Fibroblast of skin of right biceps (primary cell): ENCODE measurements at places on chromosomes 6 and 20.
A peak's percentile ranks its signal among the peaks of the same experiment; 100 is the strongest.

DNA sequence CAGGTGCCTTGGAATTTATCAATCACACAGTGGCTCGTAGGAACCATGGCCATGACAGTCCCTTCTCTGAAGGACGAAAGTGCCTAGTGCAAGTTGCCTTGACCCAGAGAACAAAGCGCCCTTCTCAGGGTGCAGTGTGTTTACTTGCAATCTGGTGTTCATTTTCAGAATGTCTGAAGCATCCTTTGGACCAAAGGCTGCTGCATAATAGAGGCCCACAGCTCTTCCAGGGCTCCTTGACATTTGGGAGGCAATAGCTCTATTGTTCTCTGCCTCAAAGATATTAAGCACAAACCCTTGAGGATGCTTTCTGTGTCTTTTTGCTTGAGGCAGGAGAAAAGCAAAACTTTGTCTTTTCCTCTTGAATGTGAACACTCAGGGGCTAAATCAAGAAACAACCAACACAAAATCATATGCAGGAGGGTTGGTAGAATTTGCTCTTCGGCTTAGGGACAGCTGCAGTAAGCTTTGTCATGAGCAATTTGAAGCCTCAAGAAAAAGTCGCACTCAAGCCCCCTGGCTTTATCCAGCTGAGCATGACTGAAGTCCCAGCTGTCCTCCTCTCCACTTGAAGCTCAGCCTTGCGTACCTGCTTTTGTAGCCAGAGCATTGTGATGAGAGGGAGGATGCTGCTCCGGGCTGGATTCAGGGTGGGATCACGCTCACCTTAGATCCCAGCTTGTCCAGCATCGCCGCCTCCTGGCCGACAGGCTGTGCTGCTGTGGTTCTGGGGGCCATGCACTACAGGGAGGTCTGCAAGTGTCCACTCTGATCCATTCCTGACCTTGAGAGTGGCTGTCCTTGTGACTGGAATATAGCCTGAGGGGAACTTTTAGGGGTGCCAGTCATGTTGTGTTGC lies 495.4 kb downstream of the CDH26 start:
- peak; percentile 1 for DNase-seq

DNA sequence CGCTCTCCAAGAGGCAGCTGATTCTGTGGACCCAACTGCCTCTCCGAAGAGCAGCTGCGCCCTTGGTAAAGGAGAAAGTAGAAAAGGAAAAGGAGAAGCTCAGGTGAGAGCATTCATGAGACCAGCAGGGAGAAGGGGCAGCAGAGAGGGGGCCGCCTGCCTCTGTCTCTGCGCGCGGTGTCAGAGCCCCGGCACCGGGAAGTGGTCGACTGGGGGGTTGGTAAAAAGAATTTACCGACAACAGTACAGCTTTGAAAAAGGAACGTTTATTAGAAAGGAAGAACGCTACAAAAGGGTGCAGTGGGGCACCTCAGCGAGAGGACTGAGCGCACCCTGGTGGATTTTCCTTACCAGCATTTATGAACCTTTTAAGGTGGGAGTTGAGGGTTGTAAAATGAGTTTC lies 61.9 kb downstream of the GPR6 start:
- peak; percentile 21 for DNase-seq

GRCh38 chr6:95693108-95693507 lies 115.8 kb downstream of the MANEA start:
- no peak for DNase-seq

DNA sequence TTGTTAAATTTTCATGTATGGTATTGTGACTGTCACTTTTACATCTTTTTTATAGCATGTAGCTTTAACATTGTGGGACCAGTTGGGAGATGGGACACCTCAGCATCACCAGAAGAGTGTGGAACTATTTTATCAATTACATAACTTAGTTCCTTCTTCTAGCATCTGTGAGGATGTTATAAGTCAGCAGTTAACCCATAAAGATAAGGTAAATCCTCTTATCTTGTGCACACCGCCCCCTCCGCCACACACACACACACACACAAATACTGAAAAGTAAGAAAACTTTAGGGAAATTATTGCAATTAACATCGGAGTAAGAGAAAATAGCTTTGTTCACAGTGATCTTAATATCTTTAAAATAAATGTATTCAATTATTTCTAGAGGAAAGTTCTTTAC lies 60.9 kb downstream of the PGM3 start:
- DNase-seq = no peak

DNA sequence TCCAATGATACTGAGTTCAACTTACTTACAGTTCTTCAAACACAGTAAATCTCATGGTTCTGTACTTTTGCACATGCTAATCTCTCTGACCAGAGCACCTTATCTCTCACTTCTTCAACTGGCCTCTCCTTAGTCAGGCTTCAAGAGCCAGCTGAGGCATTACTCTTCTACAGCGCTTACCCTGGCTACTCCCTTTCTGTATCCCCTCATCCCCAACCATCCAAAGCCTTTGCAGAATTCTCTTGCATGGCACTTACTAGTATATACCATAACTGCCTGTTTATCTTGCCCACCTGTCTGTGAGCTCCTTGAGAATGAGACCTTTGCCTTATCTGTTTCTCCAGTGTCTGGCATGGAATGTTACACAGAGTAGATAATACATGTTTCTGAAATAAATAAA lies 49.2 kb downstream of the SESN1 start:
- no peak for DNase-seq

DNA sequence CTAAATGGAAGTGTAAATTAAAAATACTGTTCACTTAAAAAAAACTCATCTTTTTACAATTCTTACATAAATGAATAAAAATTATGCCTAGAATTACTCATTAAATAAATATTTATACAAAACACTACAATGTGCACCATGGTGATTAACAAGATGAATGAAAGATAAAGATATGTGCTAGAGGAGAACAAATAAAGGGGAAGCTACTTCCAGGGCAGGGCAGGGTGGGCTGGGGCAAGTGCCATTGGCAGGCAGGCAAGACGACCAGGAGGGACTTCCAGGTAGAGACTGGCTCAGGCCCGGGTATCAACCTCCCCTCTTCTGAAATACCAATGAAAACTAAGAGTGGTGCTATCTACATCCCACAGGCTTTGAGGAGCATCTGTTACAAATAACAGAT lies 20.4 kb downstream of the PREP start:
- no peak for DNase-seq

GRCh38 chr6:39189915-39190544 lies 39.2 kb downstream of the KCNK5 start:
- peak; percentile 3 for DNase-seq

DNA sequence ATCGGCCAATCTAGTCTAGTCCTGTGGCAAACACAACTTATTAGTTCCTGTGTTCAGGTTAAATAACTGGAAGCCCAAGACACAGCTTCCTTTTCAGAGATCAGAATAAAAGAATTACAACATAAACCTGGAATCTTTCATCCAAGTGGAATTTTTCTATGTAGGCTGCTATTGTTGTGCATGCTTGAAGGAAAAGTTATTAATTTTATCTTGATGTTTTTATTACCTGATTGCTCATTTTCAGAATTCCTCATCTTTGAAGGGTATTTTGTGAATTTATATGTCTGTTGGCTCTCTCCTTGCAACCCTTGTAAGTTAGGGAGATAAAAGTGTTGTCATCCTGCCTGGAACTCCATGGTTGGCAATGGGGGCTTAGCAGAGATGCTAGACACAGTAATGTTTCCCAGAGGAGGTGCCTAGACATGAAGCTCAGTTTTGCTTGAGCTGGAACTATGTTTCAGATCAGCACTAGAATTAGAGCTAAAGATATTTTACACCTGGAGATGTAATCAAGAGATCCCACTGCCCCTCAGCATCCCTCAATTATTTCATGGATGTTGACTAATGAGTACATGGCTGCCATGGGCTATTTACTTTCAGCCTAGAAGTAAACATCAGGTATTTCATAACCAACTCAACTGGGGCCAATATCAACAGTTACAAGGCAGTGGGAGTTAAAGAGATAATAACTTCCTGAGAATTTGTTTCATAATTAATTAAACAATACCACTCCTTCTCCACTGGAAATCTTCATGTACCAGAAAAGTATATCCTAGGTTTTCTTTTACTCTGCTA lies 367.0 kb upstream of the MARCKS start:
- peak; percentile 26 for DNase-seq

GRCh38 chr6:85058806-85059205 lies 294.4 kb upstream of the TBX18 start:
- peak; percentile 33 for DNase-seq

DNA sequence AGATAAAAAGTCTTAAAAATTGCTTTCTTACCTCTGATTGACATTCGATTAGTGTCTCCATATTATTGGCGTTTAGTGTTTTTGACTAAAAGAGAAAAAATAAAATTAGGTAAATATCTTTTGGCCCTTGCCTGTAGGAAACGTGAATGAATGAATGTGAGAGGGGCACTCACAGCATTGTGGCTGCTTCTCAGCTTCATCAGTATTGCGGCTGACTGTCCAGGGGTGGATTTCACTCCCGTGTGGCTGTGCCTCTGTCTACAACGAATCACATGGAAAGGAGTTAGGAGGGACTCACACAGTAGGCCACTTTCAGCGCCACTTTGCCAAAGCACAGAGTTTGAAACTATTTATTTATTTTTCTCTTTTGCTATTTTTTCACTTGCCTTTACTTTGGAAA lies 844 bp downstream of the TAGAP start:
- DNase-seq = no peak

DNA sequence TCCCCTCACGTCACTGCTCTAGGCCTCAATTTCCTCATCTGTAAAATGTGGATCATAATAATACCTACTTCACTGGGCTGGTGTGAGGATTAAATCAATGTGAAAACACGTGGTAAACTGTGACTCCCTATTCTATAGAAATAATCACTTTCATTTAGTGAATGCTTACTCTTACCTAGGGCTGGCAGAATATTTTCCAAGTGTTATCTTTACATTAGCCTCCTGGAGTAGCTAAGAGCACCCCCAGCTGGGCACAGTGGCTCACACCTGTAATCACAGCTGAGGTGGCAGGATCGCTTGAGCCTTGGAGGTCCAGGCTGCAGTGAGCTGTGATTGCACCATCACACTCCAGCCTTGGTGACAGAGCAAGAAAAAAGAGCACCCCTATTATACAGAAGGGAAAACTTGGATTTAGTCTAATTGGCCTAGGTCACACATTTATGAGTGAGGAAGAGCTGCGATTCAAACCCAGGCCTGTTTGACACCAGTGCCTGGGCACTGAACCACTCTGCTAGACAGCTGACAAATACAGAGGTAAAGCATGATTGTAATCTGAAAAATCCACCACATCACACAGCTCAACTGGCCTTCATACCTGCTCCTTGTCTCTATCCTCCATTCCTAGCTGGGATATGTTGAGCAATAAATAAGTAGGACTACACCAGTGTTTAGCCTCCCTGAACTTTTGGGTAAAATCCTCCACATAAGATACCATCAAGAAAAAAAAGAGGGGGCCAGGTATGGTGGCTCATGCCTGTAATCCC lies 1.4 kb upstream of the SNTA1 start:
- DNase-seq = peak; percentile 12

- peak; percentile 84 for DNase-seq
Measured at GRCh38 chr6:74578339-74578738, 627.5 kb downstream of the COL12A1 start.

GRCh38 chr6:114342826-114343781 lies at the start of gene HS3ST5:
HS3ST5 (minus strand) TSS chr6:114343023; CDS start chr6:114062845, 280,178 bp downstream.
- peak; percentile 14 for DNase-seq

DNA sequence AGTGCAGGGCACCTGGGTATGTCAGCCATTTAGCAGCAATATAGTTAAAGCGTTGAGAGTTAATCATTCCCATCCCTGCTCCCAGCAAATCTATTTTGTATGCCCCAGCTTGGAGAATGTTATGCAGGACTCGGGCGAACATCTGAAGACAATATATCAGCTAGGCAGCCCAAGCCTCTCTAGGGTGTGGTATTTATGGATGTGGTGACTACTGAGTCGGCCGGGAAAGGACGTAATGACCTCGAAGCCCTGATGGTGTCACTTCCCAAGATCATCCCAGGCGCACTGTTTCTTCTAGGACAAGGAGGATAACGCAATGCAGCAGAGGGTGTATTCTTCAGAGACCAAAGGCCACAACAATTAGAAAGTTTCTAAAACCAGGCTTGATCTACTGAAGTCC lies 63.6 kb upstream of the FAM184A start:
- peak; percentile 15 for DNase-seq
